A549 treated with ZK216348 at 1 μM for 4 hours (cell line): ENCODE measurements at places on chromosomes 3 and 15. TPM values are rescaled to one million over a fixed set of nuclear protein-coding genes. Genes with fewer than 3 reads are reported as not detected.

Gene KLHDC8B
- 4.4 to 6.3 TPM (median 5.8 TPM) in 5 replicates for total RNA-seq

Gene OR5AC2
- not detected in 5 replicates for total RNA-seq

Gene CLDN18
- total RNA-seq = not detected in 5 replicates

Gene MRPL47
- total RNA-seq = 34.2 to 63.2 TPM (median 37.8 TPM) in 5 replicates

Gene TICRR
- 10.0 to 14.1 TPM (median 13.3 TPM) in 5 replicates for total RNA-seq

Gene CYFIP1
- 58.6 to 84.7 TPM (median 82.9 TPM) in 5 replicates for total RNA-seq

Gene AHSG
- total RNA-seq = 0.18 to 0.29 TPM in 2 of 5 replicates, not detected in the others

Gene RHOA
- total RNA-seq = 451 to 581 TPM (median 463 TPM) in 5 replicates

Gene TAGLN3
- not detected in 5 replicates for total RNA-seq

Gene FOXL2
- total RNA-seq = 2.5 to 6.0 TPM (median 4.8 TPM) in 5 replicates

Gene GPR62
- not detected in 5 replicates for total RNA-seq

Gene GCSAM
- not detected in 5 replicates for total RNA-seq

Gene SIDT1
- total RNA-seq = 0.42 to 0.90 TPM (median 0.58 TPM) in 5 replicates

Gene KBTBD13
- total RNA-seq = not detected in 5 replicates

Gene IP6K1
- 13.7 to 26.5 TPM (median 21.9 TPM) in 5 replicates for total RNA-seq

Gene ANKRD63
- 0.21 to 0.67 TPM (median 0.35 TPM) in 4 of 5 replicates, not detected in the other for total RNA-seq

Gene CHRNB4
- 0.39 to 1.8 TPM (median 0.80 TPM) in 5 replicates for total RNA-seq

Gene CEP70
- 5.6 to 13.3 TPM (median 8.6 TPM) in 5 replicates for total RNA-seq

Gene ECE2
- total RNA-seq = not detected in 5 replicates

Gene MESP2
- total RNA-seq = 0.44 to 0.95 TPM (median 0.65 TPM) in 4 of 5 replicates, not detected in the other

Gene CFAP20DC
- 1.8 to 3.2 TPM (median 2.4 TPM) in 5 replicates for total RNA-seq

Gene WDR49
- not detected in 5 replicates for total RNA-seq

Gene MED12L
- 0.30 to 1.2 TPM (median 0.53 TPM) in 5 replicates for total RNA-seq

Gene ROPN1
- not detected in 5 replicates for total RNA-seq

Gene PLSCR2
- not detected in 5 replicates for total RNA-seq
